ENCODE measurements at places on chromosomes 12 and 14. TPM values are rescaled to one million over a fixed set of nuclear protein-coding genes. Genes with fewer than 3 reads are reported as not detected.
A peak's percentile ranks its signal among the peaks of the same experiment; 100 is the strongest.

- no peak for DNase-seq
These were observed 129.9 kb downstream of the PRMT8 start for GRCh38 chr12:3620856-3621255.

The SYNDIG1L gene
- total RNA-seq = 0.22 TPM

DNA sequence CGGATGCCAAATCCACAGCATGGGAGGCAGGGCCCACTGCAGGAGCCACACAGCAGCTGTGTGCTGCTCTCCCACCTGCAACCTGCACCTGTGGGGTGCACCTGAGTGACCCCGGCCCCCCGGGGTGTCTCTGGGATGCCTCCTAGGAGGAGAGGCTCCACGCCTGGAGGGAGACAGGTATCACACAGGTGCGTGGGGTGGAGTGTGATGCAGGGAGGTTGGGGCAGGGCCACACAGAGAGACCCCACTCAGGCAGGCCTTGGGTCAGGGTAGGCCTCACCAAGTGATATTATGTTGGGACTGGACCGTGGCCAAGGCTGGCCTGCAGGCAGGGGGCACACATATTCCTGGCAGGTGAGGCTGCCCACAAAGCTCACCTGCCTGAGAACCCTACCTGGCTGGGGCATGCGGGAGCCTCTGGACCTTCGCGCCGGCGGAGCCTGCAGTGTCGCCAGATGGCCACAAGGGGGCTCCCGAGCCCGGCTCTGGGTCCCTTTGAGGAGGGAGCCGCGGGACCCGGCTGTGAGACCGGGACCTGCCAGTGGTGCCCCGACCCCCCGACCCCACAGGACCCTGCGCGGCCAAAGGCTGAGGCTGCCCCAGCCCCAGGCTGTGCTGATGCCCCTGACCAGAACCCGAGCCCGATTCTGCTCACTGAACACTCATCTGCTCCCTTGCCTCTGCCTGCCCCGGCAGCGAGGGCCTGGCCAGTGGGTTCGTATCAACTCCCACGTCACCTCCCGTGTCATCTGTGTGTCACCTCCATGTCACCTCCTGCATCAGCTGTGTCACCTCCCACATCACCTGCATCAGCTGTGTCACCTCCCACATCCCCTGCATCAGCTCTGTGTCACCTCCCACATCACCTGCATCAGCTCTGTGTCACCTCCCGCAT, 11.4 kb downstream of the TMEM121 start:
- DNase-seq = peak; percentile 77

GRCh38 chr14:68544081-68544892, 248.6 kb downstream of the ZFP36L1 start:
- DNase-seq = no peak

Measured in left ventricle myocardium superior (tissue), 1 donor.